ENCODE measurements at places on chromosomes 5 and 9. TPM values are rescaled to one million over a fixed set of nuclear protein-coding genes. Genes with fewer than 3 reads are reported as not detected.

- DNase-seq, result no peak
Observed at GRCh38 chr5:35442885-35443639, 174.6 kb upstream of the SPEF2 start.

DNA sequence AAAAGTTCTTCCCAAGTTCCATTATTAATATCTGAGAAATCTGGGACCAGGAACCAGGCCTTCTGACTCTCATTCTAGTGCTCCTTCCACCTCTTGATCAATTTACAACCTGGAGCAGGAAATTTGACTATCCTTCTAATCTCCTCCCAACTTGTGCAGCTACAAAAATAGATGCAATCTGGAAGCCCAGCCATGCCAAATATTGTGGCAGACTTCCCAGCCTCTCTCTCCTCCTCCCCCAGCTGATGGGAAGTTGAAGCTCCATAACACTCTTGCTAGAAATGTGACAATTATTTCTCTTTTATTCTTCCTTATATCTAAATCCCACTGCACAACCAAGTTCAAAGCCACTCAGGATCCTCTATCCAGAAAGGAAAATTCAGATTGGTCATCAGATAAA lies 252.1 kb downstream of the SEC61B start:
- DNase-seq, result no peak

DNA sequence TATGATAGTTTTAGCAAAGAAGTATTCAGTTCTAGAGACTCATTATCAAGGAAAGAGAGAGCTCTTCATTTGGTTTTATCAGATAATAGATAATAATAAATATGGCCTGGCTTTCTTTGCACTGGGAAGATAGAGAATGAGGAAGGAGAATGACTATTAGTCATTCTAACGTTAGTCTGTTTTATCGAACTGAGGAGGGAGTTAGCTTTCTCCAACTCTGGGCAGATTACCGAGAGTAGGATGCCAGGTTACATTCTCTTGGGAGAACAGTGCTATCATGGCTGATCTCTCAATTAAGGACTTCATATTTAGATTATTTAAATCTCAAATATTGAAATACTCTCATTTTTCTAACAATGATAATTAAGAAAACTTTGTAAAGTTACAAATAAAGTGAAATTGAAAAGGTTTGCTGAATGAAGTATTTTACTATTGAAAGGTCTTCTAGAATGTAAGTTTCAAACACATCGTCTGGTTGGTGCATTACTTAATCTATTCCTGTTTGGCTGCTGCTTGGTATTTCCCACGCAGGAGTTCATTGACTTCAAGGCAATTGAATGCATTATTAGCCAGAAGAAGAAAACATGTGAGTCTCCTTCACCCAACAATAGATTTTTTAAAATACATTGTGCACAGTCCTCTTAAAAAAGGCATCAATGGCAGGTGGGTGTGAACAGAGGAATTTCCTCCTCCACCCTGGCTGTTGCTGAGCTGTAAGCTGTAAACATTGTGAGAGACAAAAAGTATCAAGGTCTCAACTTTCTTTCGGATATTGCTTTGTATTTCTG lies 140.8 kb downstream of the C9orf152 start:
- DNase-seq, result no peak

Gene NRG2
- 20.2 TPM for total RNA-seq

Gene C5orf52
- total RNA-seq, result not detected

DNA sequence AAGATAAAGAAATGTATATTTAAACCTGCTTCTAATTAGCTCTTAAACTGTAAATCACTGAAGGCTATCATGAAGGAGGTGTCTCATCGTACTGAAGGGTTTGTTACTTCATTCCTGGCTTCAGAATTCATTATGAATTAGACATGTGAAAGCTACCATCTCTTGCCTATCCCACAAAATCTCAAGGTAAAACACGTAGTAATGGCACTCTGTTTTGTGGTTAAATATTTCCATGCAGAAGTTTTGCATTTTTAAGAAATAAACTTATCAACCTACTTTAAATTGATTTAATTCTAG lies 490.7 kb upstream of the NUDT12 start:
- no peak for DNase-seq

Gene FAF2
- total RNA-seq, result 86.6 TPM

DNA sequence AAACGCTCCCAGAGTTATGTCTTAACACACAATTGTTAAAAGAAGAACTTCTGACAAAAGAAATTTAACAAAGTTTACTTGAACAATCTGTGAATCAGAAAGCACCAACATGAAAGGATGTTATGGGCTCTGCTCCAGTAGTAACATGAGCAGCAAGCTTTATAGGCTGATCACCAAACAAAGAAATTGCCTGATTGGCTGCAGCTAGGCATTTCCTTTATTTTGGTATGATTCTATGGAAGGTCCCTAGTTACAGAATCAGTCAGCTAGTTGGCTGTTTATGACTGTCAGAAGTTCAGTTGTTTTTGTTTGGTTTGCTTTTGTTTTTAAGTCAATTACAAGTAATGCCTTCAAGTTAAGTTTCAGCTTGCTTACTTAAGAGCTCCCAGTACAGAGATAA lies 102.4 kb upstream of the SMC2 start:
- no peak for DNase-seq

All from Panc1 (cell line).